ENCODE measurements at places on chromosomes 11 and 22.

GRCh38 chr11:33268945-33269540 is 11.9 kb downstream of the HIPK3 start:
- DNase-seq = no peak

DNA sequence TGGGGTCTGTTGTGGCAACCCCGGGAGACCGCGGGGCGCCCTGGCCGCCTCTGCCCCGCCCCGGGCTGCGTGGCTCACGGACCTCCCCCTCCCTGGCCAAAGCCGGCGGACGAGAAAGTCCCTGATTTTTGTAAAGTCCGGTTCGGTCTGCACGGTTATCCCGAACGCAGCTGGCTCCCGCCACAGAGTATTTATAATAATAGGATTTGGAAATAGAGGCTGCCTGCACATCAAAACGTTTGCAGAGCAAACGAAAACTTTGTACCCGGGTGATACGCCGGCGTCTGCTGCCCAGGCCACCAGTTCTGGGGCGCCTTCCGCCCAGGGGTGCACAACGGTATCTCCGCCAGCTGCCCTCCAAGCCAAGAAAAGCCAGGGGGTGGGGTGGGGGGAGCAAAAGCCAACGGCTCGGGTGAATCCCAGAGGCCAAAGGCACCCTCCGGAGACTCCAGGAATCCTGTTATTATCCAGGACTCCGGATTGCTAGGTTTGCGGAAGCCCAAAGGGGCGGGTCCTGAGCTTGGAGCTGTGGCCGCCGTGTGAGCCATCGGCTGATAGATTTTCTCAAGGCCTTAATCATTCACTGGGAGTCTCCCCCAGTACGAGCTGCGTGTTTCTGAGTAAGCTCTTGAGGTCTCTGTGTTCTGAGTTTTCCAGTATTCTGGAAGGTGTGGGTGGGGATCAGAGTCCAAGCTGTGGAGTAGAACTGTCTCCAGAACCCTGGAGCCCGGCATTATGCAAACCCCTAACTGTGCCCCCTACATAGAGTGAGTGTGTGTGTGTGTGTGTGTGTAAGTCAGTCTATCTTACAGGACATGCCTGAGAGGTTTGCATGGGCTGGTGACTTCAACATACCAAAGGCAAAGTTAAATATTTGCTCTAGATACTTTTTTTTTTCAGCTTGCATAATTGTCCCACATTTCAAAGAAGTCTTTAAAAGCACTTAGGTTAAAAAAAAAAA is 673 bp upstream of the SHANK2 start:
- DNase-seq = no peak

DNA sequence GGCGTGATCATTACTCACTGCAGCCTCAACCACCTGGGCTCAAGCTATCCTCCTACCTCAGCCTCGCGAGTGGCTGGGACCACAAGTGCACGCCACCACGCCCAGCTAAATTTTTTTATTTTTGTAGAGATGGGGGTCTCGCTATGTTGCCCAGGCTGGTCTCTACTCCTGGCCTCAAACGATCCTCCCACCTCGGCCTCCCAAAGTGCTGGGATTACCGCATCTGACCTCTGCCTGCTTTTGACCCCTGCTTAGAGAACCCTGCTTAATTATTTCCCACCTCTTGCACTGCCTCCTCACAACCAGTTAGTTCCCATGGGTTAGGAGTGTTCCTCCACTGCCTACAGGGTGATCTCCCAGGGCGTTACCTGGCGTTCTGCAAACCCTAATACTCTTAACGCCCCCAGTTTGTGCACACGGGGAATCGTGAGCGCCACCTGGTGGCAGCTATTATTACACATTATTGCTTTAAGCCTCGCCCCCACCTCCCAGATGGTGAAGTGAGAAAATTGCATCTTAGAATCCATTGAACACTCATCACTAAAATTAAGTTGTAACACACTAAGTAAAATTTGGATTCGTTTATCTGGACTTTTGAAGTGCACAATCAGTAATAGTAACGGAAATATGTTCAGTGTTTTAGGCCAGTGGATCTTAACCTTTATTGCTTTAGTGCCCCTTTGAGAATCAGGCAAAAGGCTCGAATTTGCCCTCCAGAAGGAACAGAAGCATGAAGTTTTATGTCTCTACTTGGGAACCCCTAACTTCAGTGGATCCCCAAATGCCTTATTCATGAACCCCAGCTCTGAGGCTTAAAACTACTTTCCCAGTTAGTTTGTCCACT is 61.4 kb upstream of the ASPHD2 start:
- peak; percentile 43 for DNase-seq

DNA sequence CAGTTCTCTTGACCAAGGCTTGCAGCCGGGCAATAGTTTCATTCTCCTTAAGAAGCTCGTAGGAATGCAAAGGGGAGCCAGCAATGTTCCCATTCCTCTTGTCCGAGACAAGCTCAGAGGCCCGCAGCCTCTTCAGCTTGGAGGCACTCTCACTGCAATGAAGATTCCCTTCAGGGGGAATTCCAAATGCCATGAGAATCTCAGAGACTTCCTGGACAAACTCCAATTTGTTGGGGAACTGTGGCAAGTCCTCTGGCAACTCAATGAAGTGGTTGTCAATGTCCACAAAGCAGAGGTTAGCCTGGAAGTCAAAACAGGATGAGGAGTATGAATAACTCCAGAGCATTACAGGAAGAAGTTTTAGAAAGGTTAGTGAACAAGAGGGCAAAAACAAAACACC is 84.4 kb downstream of the DENND5A start:
- DNase-seq = no peak

GRCh38 chr11:45856044-45856468 is 8.8 kb downstream of the CRY2 start:
- DNase-seq = no peak

DNA sequence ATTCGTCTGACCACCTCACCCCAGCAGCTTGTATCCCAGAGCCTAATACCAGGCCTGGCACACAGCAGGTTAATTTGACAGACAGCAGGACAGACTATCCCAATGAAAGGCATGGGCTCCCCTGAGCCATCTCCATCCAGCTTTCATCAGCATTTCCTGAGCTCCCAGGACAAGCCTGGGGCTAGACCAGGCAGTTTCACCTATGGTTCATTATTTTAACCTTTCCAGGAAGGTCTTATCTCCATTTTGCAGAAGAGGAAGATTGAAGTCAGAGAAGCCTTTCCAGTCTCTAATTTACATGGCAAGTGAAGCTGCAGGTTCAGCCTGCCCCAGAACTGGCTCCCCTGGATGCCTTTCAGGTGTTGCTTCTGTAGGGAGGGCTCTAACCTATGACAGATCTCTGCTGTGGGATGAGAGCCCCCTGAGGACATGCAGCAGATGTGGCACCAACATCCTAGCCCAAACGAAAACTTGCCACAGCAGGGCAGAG is 17.0 kb downstream of the ARRB1 start:
- DNase-seq = no peak

GRCh38 chr11:95699631-95700470 is 89.7 kb downstream of the FAM76B start:
- DNase-seq = no peak

DNA sequence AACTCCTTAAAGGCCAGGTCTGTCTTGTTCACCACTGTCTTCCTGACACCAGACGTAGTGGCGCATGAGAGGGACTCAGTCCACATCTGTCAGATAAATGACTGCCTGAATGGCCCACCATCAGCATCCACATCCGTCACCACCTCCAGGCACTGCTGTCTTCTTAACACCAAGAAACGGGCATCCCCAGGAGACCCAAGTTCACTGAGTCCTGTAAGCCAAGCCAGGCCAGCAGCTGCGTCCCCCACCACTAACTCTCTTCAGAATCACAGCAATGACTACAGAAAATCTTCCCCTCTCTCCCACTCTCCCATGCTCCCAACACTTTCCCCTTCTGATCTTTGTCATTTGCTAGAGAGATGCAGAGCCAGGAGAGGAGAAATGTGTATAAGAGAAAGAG is 47.3 kb upstream of the LRRC32 start:
- DNase-seq = no peak

DNA sequence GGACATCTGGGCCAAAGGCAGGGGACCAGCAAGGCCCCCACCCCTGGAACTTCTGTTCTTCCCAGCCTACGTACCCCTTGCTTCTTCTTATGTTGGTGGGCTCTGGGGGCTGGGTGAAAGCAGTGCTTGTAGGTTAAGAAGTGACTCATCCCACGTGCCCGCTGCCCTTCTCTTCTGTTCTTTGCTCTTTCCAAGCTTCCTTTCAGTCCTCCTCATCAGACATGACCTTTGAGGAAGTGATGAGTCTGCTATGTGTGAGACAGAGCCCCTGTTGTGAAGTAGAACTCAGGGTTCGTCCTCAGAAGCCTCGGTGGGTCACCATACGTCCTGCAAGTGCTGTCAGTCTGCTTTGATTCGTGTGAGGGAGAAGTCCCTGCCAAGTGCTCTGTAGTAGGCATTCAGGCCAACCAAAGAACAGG is 12.7 kb downstream of the MED15 start:
- no peak for DNase-seq

DNA sequence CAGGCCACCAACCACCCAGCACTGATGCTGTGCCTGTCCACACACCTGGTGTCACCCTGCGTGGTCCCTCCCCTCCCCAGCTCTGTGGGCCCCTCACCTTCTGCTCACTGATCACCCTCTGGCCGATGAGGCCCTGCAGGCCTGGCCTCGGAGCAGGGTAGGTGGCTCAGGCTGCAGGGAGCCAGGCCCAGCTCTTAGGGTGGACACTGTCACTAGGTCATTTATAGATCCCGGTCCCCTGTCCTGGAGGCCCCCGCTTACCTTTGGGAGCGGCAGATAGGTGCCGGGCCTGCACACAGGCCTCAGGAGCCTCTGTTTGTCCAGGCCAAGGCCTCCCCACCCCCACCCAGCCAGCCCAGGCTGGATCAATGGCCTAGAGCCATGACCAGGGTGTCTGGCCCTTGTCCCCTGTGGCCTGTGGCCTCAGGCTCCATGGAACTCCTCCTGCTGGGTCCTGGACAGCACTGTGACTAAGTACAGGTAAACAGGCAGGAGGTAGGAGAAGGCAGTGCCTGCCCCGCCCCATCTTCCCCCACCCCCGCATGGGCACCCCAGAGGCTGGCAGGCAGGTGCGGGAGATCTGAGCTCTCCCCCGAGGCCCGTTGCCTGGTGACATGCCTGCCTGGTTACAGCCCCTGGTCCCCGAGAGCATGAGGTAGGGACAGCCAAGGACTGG is at the start of gene TMPRSS6:
Gene TMPRSS6, minus strand, starts transcription at position 472 of the 676 bp plus-strand sequence. CDS start 6,296 bp downstream, outside the sequence.
- DNase-seq = no peak

GRCh38 chr11:88181776-88182175 is 6.5 kb upstream of the RAB38 start:
- DNase-seq = no peak

- DNase-seq = no peak
Measured at GRCh38 chr22:20033045-20033706, 12.3 kb downstream of the TANGO2 start.

- no peak for DNase-seq
Measured at GRCh38 chr11:67605231-67606011, 1.3 kb upstream of the NDUFV1 start.

- DNase-seq = peak; percentile 41
Measured at GRCh38 chr22:25076336-25076735, 123.3 kb upstream of the CRYBB3 start.

- no peak for DNase-seq
Measured at GRCh38 chr11:2531987-2532703, 87.3 kb downstream of the KCNQ1 start.

DNA sequence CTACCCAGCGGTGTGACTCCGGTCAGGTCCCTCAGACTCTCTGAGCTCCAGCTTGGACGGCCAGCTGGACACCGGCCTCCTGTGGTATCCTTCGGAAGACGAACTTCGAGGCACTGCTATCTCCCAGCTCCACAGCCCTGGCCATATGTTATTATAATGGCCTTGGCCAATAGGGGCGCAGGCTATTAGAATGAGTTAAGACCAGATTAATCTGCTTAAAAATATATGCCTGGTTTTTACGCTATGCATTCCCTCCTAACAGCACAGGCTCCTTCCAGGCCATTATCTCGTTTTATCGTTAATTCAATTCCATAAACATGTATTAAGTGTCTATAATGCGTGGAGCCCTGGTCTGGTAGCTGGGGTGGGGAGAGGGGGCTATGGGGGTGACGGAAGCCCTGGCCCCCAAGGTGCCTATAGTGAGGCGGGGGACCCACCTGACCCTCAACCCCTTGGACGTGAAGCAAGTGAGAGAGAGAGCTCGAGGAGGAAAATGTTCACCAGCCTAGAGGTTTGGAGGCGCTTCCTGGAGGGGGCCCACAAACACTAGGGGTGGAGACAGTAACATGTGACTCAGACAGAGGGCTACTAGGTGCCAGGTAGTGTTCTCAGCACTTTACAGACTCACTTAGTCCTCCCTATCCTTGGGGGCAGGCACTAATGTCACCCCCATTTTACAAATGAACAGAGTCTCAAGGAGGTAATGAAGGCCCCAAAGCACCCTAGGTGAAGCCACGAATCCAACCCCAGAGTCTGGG is 37.5 kb upstream of the TCF20 start:
- no peak for DNase-seq

GRCh38 chr11:29751618-29752017 is 265.2 kb downstream of the KCNA4 start:
- no peak for DNase-seq

DNA sequence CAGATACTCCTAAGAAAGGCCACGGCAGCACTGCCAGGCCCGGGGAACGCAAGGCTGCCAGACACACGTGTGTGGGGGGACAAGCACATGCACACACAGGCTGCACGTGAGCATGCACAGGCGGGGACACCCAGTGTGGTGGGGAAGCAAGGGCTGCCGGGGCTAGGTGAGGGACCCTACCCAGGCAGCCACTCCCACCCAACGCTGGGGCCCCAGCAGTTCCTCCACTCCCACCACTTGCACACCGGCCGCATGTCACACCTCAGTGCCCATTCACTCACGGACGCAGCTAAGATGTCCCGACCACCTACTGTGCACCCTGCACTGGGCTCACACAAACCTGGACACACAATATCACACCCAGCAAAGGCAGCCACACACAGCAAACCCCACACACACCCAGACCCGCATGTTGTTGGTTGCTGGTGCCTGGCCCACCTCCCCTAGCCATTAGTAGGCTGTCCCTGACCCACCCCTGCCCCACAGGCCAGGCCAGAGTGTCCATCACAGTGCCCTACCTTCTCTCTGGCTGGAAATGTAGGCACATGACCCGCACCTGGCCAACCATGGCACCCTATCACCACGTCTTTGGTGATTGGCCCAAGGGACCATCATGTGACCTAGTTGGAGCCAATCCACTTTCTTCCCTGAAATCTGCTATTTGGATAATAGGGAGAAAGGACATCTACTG is 8.8 kb downstream of the SSTR3 start:
- no peak for DNase-seq

- DNase-seq = no peak
Measured at GRCh38 chr11:75780888-75781287, 12.3 kb downstream of the DGAT2 start.

DNA sequence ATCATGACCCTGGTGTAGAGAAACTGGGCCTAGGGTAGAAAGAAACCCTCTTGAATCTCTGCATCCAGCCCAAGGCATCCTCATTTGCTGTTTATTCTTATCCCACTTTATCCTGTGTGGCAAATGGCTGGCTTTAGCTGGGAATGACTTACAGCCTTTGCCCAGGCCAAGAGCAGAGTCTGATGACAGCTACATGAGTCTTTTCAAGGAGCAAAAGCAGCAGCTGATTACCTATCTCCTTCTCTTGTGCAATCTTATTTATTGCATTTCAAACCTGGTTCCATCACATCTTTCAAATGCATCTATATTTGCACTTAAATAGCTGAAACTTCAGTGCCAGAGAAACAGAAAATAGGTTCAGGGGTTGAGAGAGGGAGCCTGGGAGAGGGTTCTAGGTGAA is 26.1 kb downstream of the SYT13 start:
- DNase-seq = no peak

- DNase-seq = no peak
Measured at GRCh38 chr11:127962416-127962815, 624.9 kb downstream of the ETS1 start.

GRCh38 chr11:18282626-18283025 is 16.6 kb downstream of the SAA1 start:
- DNase-seq = no peak

GRCh38 chr11:130161441-130162145 is 2.0 kb downstream of the ST14 start:
- DNase-seq = no peak
